ENCODE measurements at places on chromosomes 12 and 14.

- no peak for DNase-seq
Measured at GRCh38 chr12:57632073-57632957, 686 bp downstream of the B4GALNT1 start.

DNA sequence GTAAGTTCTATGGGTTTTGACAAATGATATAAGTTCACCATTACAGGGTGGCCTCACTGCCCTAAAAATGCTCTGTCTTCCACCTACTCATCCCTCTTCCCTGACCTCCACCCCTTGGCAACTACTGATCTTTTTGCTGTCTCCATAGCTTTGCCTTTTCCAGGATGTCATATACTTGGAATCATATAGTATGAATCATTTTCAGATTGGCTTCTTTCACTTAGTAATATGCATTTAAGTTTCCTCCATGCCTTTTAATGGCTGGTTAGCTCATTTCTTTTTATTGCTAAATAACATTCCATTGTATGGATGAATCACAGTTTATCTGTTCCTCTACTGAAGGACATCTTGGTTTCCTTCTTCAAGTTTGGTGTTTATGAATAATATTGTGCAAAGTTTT, 14.0 kb upstream of the PEX5 start:
- no peak for DNase-seq

GRCh38 chr12:28583701-28584261, 393.5 kb downstream of the CCDC91 start:
- no peak for DNase-seq

DNA sequence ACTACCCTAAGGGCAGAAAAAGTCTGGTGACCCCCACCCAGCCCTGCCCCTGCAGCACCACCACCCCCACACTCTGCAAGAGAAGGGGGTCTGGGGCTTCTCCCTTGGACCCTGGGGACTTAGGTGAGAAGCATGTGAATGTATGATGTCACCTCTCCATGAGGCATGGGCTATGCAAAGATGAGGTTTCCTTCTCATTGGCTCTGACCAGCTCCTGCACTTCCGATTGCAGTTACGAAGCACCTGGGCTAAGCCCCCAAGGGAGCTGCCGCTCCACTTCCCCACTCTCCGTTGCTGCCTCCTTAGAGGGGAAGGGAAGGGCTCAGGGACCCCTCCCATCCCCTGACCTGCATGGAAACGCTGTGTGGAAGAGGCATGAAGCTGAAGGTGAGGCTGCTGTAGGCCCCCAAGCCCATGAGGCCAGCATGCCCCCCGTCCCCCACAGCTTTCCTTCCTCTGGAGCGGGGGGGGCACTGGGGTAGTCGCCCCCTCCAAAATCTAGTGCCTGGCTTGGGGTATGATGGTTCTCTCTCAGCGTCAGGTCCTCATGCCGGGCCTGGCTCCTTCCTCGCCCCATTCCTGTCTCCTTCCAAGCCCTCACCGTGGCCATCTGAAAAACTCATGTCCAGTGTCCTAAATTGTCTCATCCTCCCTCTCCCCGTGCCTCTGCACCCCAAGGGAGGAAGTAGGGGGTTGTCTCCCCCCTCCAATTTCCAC, 5.5 kb upstream of the DDX23 start:
- no peak for DNase-seq

- DNase-seq: no peak
Measured at GRCh38 chr14:96594961-96595360, 92.8 kb downstream of the PAPOLA start.

GRCh38 chr12:59004456-59004855, 84.2 kb upstream of the LRIG3 start:
- DNase-seq: no peak

DNA sequence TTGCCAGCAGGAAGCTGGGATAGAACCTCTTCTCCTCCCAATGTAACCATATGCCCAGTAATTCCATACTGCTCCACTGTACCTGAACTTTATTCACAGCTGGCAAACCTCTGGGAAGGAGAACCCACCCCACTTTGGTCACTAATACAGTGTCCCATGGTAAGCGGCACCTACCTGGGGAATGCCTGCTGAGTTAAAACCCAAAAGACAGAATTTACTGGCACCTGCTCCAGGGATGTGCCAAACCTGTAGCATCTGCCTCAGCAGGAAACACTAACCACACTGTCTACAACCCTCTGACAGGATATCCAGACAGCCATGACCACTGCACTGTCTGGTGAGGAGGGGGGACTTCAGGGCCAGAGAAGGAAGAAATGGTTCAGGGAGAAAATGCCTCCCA, 26.6 kb downstream of the DDX24 start:
- DNase-seq: no peak

DNA sequence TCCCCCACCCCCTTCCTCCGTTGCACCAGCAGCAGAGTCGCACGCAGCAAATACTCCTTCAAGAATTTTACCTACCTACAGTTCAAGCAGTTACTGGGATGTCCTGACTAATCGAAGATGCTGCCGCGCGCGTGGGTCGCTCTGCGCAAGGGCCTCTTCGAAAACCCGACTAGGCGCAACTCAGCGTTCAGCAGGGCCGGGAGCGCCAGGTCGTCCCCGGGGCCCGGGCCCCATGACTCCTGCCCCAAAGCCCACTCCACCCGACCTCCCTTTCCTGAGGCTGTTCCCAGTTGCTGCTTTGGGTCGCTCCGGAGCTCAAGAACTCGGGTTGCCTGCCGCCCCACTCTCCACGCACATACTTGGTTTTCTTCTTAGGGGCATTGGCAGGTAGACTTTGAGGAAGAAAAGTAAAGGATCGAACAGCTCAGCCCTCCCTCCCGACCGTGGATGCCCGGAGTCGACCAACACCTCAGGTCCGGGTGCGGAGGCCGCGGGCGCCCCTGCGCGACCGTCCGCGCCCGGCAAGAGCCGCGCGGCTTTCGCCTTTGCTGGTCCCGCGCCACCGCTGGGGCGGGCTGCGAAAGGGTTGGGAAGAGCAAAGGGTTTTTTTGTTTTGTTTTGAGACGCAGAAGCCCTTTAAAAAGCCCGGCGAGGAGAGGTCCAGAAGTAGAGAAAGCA, 1.9 kb downstream of the BMP4 start:
- no peak for DNase-seq

- no peak for DNase-seq
Measured at GRCh38 chr12:95583933-95584332, 32.7 kb upstream of the USP44 start.

GRCh38 chr12:18421867-18422266, 160.5 kb downstream of the PIK3C2G start:
- DNase-seq: no peak

- no peak for DNase-seq
Measured at GRCh38 chr12:99522456-99522855, 125.1 kb upstream of the GARIN6 start.

Measured in iPS DF 6.9 (cell line).